ENCODE measurements at places on chromosomes 11 and 22.

DNA sequence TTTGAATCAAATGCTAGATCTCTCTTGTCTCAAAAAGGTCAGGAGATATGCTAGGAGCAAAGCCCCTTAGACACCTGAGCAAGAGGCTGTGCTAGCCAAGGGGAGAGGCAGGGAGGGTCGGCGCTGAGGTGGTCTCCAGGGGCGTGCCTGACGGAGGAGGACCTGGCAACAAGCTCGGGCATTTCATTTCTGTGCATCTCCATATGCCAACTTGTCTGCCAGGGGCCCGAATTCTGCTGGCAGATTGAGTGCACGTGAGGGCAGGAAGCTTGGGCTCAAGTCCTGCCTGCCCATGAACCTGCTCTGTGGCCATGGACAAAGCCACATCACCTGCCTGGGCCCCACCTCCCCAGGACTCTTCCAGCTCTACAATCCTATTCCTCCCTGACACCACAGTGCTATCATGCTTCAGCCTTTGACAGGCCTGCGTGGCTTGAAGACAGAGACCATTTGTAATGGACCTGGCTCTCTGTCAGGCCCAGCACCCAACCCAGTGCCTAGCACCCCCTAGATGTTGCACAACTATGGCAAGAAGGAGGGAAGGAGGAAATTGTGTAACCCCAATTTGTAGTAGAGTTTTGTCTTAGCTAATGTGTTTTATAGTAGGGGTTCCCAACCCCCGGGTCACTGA, 16.3 kb upstream of the VSIG10L2 start:
- no peak for DNase-seq

- no peak for DNase-seq
These were observed 6.4 kb downstream of the MOB2 start for GRCh38 chr11:1480191-1480554.

DNA sequence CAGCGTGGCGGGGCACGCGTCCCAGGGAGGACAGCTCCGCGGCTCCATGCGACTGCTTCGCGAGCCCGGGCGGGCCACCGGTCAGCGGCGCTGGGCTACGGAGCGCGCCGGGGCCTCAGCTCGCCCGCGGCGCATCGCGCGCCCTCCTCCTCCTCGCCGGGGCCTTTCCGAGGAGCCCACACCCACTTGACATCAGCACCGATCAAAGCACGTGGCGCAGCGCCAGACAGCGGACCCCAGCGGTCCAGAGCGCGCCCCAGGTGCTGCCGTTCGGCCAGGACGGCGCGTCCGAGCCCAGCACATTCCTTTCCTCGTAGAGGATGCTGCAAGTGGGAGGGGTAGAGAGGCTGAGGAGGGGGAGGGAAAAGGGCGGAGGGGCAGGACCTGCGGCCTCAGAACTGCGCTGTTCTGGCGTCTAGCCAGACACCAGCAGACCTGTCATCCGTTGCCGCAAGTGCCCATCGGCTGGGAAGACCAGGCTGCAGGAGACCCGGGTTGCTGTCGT, 88.6 kb downstream of the PLEKHA7 start:
- DNase-seq = no peak

- no peak for DNase-seq
These were observed 5.1 kb upstream of the MS4A10 start for GRCh38 chr11:60780065-60780464.

- DNase-seq = no peak
These were observed 1.4 kb downstream of the TRPC6 start for GRCh38 chr11:101582236-101582988.

GRCh38 chr11:68661014-68661413, 23.3 kb upstream of the GAL start:
- DNase-seq = no peak
